ENCODE measurements at places on chromosomes 13 and 19. TPM values are rescaled to one million over a fixed set of nuclear protein-coding genes. Genes with fewer than 3 reads are reported as not detected.

GRCh38 chr13:74921326-74921725 lies 560.6 kb downstream of the TBC1D4 start:
- DNase-seq: no peak

- no peak for DNase-seq
These were observed 33.5 kb upstream of the IRS2 start for GRCh38 chr13:109819874-109820273.

DNA sequence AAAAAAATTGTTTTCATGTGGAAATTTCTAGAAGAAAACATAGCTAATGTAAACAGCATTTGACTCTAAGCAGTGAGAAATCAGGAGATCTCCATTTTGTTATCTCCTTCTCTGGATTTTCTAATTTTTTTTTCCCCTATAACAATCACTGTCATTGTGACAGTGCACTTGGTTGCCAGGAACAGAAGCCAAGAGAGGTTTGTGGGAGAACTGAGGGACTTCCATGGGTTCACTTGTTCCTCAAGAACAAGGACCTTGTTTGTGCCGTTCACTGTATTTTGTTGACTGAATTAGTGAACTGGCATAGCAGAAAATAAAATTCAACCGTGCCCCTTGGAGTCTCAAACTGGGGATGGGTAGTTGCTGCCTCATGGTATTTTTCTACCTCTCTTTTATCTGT lies 17.1 kb downstream of the SHISA7 start:
- DNase-seq: no peak

- no peak for DNase-seq
These were observed 80.6 kb downstream of the SIPA1L3 start for GRCh38 chr19:37987356-37988332.

DNA sequence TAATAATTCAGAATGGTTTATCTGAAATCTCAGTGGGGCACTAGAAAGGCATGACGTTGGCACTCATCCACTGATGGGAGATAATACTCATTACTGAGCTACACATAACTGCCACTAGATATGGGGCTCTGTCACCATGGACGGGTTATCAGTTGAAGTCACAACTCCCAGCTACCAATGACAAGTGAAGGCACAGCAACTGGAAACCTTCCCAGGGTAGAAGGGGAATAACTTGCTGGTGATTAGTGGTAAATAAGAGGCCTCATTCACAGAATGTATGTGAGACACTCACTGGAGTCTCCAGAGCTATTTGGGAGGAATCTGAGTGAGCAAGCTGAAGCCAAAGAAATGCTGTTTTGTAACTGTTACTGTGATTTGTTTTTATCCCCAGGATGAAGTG lies 249.6 kb downstream of the ENOX1 start:
- DNase-seq: no peak

DNA sequence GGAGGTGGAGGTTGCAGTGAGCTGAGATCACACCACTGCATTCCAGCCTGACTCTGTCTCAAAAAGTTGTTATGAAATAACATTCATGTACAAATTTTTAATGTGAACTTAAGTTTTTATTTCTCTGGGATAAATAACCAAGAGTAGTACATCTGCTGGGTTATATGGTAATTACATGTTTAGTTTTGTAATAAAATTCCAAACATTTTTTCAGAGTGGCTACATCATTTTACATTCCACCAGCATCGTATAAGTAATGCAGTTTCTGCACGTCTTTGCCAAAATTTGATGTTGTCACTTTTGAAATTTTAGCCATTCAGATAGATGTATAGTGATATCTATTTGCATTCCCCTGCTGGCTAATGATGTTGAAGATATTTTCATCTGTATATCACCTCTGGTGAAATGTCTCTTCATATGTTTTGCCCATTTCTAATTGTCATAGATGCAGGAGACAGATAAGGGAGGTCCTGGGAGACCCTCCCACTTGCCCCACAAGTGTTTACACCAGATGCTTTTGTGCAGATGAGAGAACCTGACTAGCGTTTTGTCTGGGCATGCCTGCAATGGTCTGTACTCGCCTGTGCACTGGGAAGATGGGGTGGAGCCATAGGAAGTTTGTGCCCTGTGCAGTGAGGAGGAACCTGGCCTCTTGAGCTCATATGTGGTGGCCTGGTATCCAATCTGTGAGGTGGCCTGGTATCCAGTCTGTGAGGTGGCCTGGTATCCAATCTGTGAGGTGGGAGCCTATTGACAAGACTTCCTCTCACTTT lies 12.7 kb upstream of the KBTBD6 start:
- no peak for DNase-seq

- peak; percentile 89 for DNase-seq
These were observed 12.8 kb downstream of the LTBP4 start for GRCh38 chr19:40613690-40614621.

DNA sequence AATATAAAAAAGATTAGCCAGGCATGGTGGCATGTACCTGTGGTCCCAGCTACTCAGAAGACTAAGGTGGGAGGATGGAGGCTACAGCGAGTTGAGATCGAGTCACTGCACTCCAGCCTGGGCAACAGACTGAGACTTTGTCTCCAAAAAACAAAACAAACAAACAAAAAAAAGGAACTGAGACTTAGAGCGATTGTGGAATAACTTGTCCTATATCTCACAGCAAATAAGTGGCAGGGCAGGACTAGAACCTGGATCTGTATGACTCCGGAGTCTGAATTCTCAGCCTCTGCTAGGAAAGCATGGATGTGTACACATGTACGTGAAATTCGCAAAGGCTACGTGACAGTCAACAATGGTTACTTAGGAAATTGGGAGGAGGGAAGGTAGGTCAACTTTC lies 20.1 kb downstream of the KRTDAP start:
- DNase-seq: no peak

GRCh38 chr13:109859898-109860297 lies 73.5 kb upstream of the IRS2 start:
- DNase-seq: no peak

DNA sequence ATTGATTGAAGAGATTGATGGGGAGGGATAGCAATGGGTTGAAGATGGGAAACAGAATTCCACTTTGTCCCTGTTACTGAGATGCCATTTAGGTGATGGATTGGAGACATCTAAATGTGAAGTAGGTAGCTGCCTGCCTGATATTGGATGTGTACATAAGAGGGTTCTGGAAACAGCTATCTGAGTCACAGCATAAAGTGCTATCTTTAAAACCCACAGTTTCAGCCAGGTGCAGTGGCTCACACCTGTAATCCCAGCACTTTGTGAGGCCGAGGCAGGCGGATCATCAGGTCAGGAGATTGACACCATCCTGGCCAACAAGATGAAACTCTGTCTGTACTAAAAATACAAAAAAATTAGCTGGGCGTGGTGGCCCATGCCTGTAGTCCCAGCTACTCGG lies 72.6 kb downstream of the DNAJC3 start:
- DNase-seq: no peak

DNA sequence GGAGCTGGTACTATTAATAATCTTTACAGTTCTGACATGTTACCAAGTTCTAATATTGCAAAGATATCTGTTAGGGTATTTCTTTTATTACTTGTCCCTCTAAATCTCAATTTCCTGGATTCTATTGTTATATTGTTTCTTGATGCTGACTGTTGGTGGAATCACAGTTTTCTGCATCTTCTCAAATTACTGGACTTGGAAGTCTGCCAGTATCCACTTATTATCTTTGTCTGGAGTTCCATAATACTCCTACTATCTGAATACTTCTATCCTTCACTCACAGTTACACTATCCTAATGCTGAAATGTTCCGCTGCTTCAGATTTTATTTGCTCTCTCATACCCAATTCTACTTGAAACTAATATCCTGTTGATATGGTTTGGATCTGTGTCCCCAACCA lies 1985.7 kb upstream of the PRR20A start:
- DNase-seq: no peak

- DNase-seq: no peak
These were observed 170.0 kb downstream of the NUFIP1 start for GRCh38 chr13:44819245-44819644.

DNA sequence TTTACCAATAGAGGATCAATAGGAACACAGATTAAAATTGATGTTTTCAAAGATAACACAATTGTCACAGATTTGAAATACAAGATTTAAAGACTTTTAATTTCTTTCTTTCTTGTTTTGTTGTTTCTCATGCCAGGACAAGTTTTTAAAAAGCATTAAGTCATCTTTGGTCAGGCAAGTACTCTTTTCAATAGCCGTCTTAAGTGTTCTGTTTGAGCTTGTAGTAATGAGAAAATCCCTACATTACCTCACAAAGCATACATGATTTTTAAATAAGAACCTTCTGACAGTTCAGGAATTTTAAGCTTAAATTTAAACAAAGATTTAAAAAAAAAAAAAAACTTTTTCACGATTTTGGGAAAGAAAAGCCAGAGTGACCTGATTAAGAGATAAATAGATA lies 216.3 kb upstream of the PRR20A start:
- no peak for DNase-seq

- DNase-seq: no peak
These were observed 56.6 kb downstream of the COG3 start for GRCh38 chr13:45521297-45521696.

- DNase-seq: peak; percentile 52
These were observed 1.7 kb downstream of the MCF2L start for GRCh38 chr13:112970552-112971287.

DNA sequence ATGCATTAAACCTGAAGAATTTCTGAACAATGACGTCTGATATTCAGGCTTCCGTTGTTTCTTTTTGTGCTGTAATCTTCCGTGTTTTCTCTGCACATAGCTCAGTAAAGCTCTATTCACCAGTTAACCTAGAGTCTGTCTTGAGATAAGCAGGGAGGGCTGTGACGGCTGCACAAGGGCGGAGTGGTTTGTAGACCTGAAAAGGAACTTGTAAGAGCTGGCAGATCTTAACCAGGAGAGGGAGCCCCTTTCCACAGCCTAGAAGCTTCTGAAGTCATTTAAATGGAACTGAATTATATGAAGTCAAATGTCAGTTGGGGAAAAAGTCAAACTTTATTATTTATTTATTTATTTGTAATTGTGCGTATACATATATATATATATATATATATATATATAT lies 27.5 kb downstream of the DPRX start:
- DNase-seq: no peak

DNA sequence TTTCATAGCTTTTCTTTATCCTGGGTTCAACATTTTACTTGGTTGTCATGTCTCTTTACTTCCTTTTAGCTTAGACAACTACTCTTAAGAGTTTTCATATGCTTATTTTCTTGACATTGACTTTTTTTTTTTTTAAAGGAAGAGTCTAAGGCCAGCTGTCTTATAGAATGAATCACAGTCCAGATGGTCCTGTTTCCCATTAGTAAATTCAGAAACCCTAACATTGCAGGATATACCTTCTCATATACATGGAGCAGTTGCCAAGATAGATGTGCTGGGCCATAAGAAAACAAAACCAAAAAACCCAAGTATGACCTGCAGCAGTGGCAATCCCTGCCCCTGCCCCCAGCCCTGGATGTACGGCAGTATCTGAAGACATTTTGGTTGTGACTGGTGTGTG lies 72.8 kb downstream of the COG3 start:
- no peak for DNase-seq

DNA sequence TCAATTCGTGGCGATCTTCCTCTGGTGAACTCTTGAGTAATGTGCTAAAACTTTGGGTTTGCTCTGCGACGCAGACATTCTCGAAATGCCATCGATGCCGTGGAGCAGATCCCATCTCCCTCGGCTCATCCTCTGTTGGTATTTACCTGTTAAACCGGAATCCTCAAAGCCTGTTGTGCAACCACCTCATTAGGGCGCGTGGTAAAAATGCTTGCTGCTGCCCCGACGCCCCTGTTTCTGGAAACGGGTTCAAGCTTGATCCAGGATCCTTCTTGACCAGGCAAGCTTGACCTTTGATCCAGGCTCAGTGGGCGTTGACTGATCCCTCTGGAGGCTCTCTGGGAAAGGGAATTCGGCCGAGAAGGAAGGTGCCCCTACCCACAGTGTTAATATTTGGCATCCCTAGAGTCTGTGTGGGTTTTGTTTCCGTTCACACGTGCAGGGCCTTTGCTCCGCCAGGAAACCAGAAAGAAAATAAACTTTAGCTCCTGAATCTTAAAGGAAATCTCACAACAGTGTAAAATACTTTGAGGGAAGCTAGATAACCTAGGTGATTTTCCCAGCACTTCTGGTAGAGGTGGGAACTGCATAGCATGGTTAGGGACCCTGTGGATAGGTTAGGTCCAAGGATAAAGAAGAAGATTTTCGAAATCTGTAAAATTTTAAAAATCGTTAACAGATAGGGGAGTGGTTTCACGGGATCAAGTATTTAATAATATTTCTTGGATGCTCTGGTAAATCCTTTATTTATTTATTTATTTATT lies 1.1 kb downstream of the LSM14A start:
- DNase-seq: peak; percentile 55

GRCh38 chr19:54209811-54210494 lies 9.3 kb downstream of the RPS9 start:
- DNase-seq: peak; percentile 92

- no peak for DNase-seq
These were observed 19.9 kb downstream of the PPP5C start for GRCh38 chr19:46366620-46367292.

DNA sequence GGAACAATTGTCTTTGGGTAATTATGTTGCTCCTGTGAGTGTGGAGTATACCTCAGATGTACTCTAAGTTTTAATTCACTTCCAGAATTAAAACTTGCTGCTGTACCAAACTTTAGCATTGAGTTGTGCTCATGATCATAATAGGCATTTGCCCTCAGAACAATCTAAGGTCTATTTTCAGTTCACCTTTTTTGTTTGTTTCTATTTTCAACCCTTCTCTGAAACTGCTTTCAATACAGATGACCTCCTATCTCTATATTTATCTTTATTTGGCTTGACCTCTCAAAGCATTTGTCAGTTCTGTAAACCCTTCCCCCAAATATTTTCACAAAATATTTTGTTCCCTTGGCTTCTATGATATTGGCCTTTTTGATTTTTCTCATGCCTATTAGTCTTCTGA lies 873.0 kb downstream of the OLFM4 start:
- no peak for DNase-seq

- no peak for DNase-seq
These were observed 144.5 kb upstream of the FBXL3 start for GRCh38 chr13:77171451-77171850.

DNA sequence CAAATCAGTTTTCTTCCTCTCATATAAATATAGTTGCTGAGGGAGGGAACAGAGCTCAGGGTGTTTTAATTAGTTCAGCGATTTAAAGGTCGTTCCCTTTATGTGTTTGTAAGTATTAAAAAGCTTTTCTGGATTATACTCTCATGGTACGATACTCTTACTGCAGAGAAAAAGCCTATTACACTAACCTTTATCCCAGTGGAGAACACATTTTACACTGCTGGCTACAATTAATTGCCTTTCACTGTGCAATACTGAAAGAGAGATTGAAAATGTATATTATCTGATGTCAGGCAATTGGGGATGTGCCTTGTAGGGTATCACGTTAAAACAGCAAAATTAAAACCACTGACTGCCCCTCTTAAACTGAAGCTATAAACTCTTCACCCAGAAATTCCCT lies 526.9 kb upstream of the SGCG start:
- DNase-seq: no peak

Gene INSL3
- total RNA-seq: not detected

Gene PKN1
- total RNA-seq: 112 TPM

Gene ZNF71
- total RNA-seq: 10.5 TPM

Gene CPAMD8
- total RNA-seq: 2.6 TPM

Gene DAPK3
- 197 TPM for total RNA-seq

Gene SNRPA
- total RNA-seq: 47.2 TPM

Gene SPTBN4
- total RNA-seq: 3.6 TPM

Gene CFD
- total RNA-seq: 104 TPM

Gene RYR1
- total RNA-seq: 5.4 TPM

Gene ZNF726
- 0.75 TPM for total RNA-seq

Data from aorta (tissue), 5 donors.